ENCODE measurements at places on chromosomes 4 and X. TPM values are rescaled to one million over a fixed set of nuclear protein-coding genes. Genes with fewer than 3 reads are reported as not detected.

The AREG gene
- 0.24 TPM for total RNA-seq

The GIMD1 gene
- total RNA-seq, result not detected

The GYPE gene
- total RNA-seq, result not detected

The SAGE1 gene
- total RNA-seq, result not detected

The ITM2A gene
- total RNA-seq, result 27.1 TPM

The WDR45 gene
- 31.5 TPM for total RNA-seq

The USP51 gene
- total RNA-seq, result 6.2 TPM

The NAP1L5 gene
- total RNA-seq, result 2.2 TPM

The CRLF2 gene
- not detected for total RNA-seq

The PAGE2B gene
- total RNA-seq, result not detected

The PRKX gene
- 108 TPM for total RNA-seq

The PROM1 gene
- 98.3 TPM for total RNA-seq

The APOO gene
- total RNA-seq, result 86.9 TPM

The CFP gene
- 2.8 TPM for total RNA-seq

The NKX3-2 gene
- total RNA-seq, result 1.9 TPM

The CDS1 gene
- 7.5 TPM for total RNA-seq

The GPAT3 gene
- total RNA-seq, result 1.8 TPM

The C4orf54 gene
- total RNA-seq, result not detected

The RNF150 gene
- 3.7 TPM for total RNA-seq

The ATP10D gene
- 3.8 TPM for total RNA-seq

The EXOC1L gene
- total RNA-seq, result not detected

The TCEAL7 gene
- total RNA-seq, result 2.7 TPM

The ARR3 gene
- total RNA-seq, result not detected

The VEGFD gene
- total RNA-seq, result not detected

The GASK1B gene
- total RNA-seq, result not detected

The ZCCHC12 gene
- 2.1 TPM for total RNA-seq

The OPRPN gene
- not detected for total RNA-seq

The HEPH gene
- total RNA-seq, result 55.7 TPM

The ARSH gene
- total RNA-seq, result not detected

The ANOS1 gene
- total RNA-seq, result 54.9 TPM

The GNL3L gene
- 64.0 TPM for total RNA-seq

The NKX6-1 gene
- total RNA-seq, result 0.09 TPM

The NOX1 gene
- total RNA-seq, result not detected

The CENPVL1 gene
- 2.8 TPM for total RNA-seq

The SPANXN3 gene
- not detected for total RNA-seq

The PPEF2 gene
- not detected for total RNA-seq

The MED12 gene
- total RNA-seq, result 33.0 TPM

The FAM184B gene
- 0.09 TPM for total RNA-seq

The TBC1D9 gene
- 0.86 TPM for total RNA-seq

The TMEM144 gene
- total RNA-seq, result 3.4 TPM

The MAGEC3 gene
- not detected for total RNA-seq

The RPA4 gene
- total RNA-seq, result 0.83 TPM

The SYN1 gene
- 11.7 TPM for total RNA-seq

The TMPRSS11B gene
- not detected for total RNA-seq

The CT45A1 gene
- not detected for total RNA-seq

The CCNG2 gene
- 9.9 TPM for total RNA-seq

All from H9 (cell line).